ENCODE measurements at places on chromosomes 16 and 17. TPM values are rescaled to one million over a fixed set of nuclear protein-coding genes. Genes with fewer than 3 reads are reported as not detected.

Gene C17orf107
- 1.9 TPM for total RNA-seq

Gene HOXB3
- total RNA-seq, result 0.31 TPM

Gene KREMEN2
- not detected for total RNA-seq

Gene C1QTNF8
- total RNA-seq, result 0.06 TPM

Gene CA7
- not detected for total RNA-seq

Gene IL21R
- total RNA-seq, result 0.79 TPM

Gene BAIAP2
- total RNA-seq, result 10.4 TPM

Gene CTRB1
- not detected for total RNA-seq

Gene HEATR9
- not detected for total RNA-seq

Gene IGF2BP1
- total RNA-seq, result 0.26 TPM

Gene RPL38
- 2,977 TPM for total RNA-seq

Gene OTOA
- total RNA-seq, result 0.13 TPM

Gene P2RX1
- 0.06 TPM for total RNA-seq

Gene ULK2
- 37.4 TPM for total RNA-seq

Gene ZACN
- not detected for total RNA-seq

Gene COTL1
- 56.7 TPM for total RNA-seq

Gene CACNG5
- not detected for total RNA-seq

Gene CFAP97D1
- under 0.01 TPM for total RNA-seq

Gene TPSD1
- total RNA-seq, result not detected

Gene GCGR
- total RNA-seq, result not detected

Gene ZFP3
- 1.7 TPM for total RNA-seq

Gene NETO2
- 1.4 TPM for total RNA-seq

Gene NKD1
- total RNA-seq, result 0.62 TPM

Gene GLYR1
- total RNA-seq, result 43.9 TPM
